ENCODE measurements at places on chromosomes 3 and 15. TPM values are rescaled to one million over a fixed set of nuclear protein-coding genes. Genes with fewer than 3 reads are reported as not detected.

ATP10A gene
- not detected for total RNA-seq

TXNRD3 gene
- 15.1 TPM for total RNA-seq

STAB1 gene
- total RNA-seq, result not detected

PLA2G4F gene
- total RNA-seq, result 1.2 TPM

EIF4E3 gene
- 2.6 TPM for total RNA-seq

LCTL gene
- 0.14 TPM for total RNA-seq
